ENCODE measurements at places on chromosomes 12 and 14. TPM values are rescaled to one million over a fixed set of nuclear protein-coding genes. Genes with fewer than 3 reads are reported as not detected.
A peak's percentile ranks its signal among the peaks of the same experiment; 100 is the strongest.

- no peak for DNase-seq
Measured at GRCh38 chr12:104504146-104504545, 47.4 kb downstream of the CHST11 start.

DNA sequence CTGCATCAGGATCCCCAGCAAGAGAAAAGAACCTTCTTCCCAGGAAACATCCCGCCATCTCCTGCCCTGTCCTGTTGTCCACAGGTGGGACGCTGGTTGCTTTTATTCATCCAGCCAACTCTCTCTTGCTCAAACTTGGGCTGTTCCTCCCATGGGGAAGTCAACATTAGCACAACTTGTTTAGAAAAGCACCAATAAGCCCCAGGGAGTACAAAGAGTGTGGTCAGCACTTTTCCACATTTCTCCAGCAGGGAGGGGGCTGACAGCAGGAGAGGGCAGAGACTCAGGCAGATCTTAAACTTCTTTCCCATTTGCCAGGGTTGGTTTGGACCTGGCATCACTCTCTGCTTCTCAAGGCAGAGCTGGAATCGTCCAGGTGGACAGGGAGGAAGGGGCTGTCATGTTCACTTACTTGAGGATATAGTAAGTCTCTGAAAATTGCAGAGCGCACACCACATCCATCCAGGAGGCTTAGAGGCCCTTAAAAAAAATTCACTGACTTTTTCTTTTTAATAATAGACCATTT, 74.9 kb downstream of the RBM19 start:
- no peak for DNase-seq

- no peak for DNase-seq
Measured at GRCh38 chr14:100856056-100856950, 30.4 kb downstream of the MEG3 start.

- no peak for DNase-seq
Measured at GRCh38 chr12:130320536-130320935, 17.2 kb upstream of the PIWIL1 start.

GRCh38 chr12:105409801-105410471, 79.4 kb downstream of the C12orf75 start:
- peak; percentile 89 for DNase-seq

DNA sequence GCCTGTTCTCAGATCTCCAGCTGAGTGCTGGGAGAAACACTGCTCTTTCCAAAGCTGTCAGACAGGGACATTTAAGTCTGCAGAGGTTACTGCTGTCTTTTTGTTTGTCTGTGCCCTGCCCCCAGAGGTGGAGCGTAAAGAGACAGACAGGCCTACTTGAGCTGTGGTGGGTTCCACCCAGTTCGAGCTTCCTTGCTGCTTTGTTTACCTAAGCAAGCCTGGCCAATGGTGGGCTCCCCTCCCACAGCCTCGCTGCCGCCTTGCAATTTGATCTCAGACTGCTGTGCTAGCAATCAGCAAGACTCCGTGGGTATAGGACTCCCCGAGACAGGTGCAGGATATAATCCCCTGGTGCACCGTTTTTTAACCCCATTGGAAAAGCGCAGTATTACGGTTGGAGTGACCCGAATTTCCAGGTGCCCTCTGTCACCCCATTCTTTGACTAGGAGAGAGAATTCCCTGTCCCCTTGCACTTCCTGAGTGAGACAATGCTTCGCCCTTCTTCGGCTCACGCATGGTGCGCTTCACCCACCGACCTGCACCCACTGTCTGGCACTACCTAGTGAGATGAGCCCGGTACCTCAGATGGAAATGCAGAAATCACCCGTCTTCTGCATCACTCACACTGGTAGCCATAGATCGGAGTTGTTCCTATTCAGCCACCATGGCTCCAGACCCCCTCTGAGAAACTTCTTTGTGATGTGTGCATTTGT, 650.3 kb upstream of the ALG10B start:
- no peak for DNase-seq

- DNase-seq: peak; percentile 12
Measured at GRCh38 chr12:64450711-64451486, 1.0 kb upstream of the TBK1 start.

- DNase-seq: no peak
Measured at GRCh38 chr14:86646696-86647690, 1117.0 kb downstream of the FLRT2 start.

GRCh38 chr14:63905370-63905769, 52.6 kb downstream of the SYNE2 start:
- DNase-seq: no peak

GRCh38 chr12:286531-287300, 24.1 kb upstream of the SLC6A13 start:
- DNase-seq: no peak

GRCh38 chr12:52872644-52873389, 24.0 kb upstream of the KRT78 start:
- DNase-seq: no peak

DNA sequence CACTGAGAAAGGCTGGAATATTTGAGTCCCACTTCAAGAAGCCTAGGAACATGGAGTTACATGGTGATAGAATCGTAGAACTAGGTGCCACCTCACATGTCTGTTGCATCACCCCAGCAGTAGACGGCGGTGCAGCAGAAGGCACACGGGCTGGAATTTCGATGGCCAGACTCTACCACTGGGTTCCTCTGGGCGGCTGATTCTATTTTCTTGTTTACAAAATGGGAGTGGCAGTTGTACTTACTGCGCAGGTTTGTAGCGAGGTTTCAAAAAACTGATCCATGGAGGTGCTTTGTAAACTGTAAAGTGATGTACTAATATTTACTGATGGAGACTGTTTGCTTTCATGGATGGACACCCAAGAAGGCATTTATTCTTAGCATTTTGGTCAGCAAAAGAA, 45.7 kb downstream of the WDR20 start:
- DNase-seq: no peak

The ACSS3 gene
- 0.26 TPM for total RNA-seq

The SLC17A8 gene
- total RNA-seq: not detected

The OR6C2 gene
- not detected for total RNA-seq

The RAB3IP gene
- total RNA-seq: 11.8 TPM

Data from dermis microvascular lymphatic vessel endothelial cell (primary cell).